GM04503 (cell line): ENCODE measurements at places on chromosomes 3 and 15.

DNA sequence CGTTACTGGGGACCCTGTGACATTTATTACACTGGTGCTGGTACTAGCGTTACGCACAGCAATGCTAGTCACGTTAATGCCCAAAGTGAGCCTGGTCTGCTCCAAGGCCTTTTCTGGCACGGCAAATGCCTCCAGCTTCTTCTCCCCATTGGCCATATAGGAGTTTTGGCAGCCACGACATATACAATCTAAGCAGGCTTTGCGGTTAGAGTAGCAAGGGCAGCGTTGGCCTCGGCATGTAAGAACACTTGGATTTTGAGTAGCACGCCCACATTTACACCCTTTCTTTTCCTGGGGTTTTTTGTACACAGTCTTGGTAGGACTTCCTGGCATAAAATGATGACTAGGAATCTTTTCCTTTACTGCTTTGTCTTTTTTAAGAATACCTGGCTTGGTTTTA, 44.9 kb downstream of the MSL2 start:
- DNase-seq = no peak

DNA sequence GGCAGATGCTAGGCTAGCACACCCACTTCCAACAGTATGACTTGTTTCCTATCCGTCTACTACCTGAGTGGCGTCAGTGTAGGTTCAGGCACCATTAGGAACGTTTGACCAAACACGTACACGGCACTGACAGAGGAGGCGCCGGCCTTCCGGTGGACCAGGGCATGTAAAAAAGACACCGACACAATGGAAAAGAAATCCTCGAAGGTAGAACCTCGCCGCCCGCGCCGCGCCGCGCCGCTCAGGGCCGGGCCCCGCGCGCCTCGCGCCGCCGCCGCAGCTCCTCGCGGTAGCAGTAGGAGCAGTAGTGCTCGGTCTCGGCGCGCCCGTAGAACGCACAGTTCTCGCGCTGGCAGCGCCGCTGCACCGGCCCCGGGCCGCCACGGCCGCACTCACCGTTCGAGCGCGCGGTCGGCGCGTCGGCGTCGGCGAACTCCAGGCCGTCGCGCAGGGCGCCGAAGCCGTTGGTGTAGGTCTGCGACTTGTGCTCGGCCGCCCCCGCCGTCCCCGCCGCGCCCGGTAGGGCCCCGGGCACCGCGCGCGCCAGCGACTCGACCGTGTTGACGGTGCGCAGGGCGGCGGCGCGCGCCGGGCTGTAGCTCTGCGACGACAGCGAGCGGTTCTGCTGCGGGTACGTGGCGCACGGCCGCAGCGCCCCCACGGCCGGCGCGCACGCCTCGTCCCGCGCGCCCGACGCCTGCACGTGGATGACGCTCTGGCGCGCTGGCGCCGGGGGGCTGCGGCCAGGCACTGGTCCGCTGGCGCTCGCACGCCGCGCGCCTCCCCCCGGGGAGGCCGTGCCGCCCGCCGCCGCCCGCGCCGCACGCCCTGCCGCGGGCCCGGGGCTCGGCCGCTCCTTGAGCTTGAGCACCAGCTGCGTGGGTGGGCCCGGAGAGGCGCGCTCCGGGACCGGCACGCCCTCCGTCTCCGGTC, 156.7 kb downstream of the KLF13 start:
- no peak for DNase-seq

- no peak for DNase-seq
Measured at GRCh38 chr15:88615303-88616107, 5.6 kb upstream of the AEN start.

GRCh38 chr3:60199306-60199705, 1051.9 kb downstream of the FHIT start:
- DNase-seq = no peak

DNA sequence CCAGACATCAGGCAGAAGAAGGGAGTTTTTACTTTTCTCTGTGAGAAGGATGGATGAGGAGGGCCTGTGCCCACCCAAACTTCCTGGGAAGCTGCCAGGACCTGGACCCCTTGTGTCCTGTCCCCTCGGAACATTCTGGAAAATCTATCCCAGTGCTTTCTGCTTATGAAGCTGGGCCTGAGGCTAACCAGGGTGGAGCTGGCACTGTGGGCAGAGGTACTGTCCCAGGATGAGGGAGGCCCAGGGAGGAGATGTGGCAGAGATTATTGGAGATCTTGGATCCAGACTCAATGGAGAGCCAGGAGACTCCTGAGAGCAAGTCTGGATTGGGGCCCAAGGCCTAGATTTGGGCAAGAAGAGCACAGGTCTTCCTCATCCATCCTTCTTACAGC, 44.4 kb downstream of the SPSB4 start:
- no peak for DNase-seq

DNA sequence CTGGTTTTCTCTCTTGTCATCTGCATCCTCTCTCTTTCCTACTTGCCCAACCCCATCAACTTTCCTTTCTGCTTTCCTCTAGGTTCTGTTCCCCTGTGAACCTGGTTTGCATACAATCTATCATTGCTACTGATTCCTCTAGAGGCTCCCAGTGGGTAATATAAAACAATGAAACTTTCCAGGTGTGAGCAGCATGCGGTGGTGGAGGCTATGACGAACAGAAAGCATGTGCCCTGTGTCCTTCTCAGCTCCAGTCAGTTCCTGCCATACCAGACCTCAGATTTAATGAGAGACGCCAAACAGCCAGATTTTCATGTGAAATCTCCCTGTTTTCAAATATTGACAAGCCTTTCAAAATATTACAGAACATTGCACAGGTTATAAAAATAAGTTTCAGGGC, 3.5 kb upstream of the ACAP2 start:
- no peak for DNase-seq

DNA sequence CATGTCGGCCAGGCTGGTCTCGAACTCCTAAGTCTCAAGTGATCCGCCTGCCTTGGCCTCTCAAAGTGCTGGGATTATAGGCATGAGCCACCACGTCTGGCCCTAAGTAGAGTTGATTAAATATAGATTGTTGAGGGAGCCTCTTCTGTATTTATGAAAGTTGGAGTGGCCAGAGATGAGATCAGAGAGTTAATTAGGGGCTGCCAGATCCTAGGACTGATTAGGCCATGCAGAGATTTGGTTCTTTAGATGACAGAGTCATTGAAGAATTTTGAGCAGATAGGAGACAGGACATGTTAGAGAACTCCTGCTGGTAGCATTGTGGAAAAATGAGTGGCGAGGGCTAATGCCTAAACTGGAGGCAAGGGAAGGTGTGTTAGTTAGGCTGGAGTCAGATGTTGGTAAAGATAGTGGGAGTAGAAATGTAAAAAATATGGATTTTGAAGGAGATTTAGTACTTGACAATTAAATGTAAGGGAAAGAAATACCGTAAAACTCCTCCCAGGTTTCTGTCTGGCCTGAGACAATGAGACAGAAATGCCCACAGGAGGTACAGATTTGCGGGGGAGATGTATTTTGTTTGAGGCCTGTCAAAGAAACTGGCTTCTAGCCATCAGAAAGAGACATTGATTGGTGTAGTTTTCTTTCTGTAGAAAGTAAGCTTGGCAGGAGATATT, 23.4 kb downstream of the SACM1L start:
- DNase-seq = no peak

DNA sequence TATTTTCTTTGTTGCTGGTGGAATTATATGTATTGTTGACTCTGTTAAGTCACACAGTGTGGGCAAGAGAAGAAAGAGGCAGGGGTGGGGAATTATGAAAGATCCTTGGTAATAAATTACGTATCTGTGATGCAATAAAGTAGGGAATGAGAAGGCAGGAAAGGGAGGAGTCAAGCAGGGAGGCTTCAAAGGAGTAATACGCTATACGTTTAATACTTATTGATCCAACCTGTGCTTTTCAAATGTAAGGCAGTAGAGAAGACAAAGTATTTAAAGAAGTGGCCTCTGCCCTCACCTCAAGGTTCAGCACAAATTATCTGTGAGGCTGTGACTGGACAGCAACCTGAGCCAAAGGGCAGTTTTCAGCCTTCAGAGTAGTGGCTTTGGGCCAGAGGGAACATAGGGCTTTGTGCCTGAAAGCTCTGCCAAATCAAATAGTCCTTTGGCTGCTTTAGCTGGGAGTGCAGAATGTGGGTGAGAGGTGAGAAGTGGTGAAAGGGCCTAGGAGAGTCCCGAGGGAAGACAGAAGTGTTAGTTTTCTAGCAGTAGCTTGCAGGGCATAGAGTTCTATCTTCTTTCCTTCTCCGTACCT, 1.2 kb upstream of the PLIN1 start:
- peak; percentile 85 for DNase-seq

GRCh38 chr15:27842526-27842925, 256.6 kb downstream of the OCA2 start:
- DNase-seq = no peak

- DNase-seq = no peak
Measured at GRCh38 chr3:127221037-127221436, 28.1 kb downstream of the PRR23E start.

GRCh38 chr15:73237910-73238309, 130.8 kb downstream of the HCN4 start:
- no peak for DNase-seq

DNA sequence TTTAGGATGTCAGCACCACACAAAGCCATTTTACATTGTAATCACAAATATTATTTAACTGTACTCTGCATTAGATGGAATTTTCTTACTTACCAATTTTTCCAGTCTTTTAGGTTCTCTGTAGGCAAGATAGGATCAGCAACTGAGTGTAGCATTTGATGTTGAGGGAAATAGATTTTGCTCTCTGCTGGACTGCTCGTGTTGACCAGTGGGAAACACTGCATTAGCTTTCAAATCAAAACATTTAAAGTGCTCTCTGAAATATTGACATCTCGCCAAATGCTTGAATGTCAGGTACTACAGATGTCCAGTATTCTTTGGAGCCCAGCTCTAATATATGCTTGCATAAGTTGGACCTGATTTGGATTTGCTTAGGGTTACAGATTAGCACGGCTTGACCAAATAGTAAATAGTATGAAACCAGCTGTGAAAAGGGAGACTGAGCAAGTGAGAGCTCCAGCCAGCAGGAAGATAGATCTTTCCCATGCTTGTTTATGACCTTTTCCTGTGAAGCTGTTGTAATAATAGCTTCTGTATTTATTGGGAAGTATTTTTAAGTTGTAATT, 29.5 kb downstream of the P2RY14 start:
- no peak for DNase-seq

- DNase-seq = peak; percentile 8
Measured at GRCh38 chr3:98655666-98656065, 62.3 kb upstream of the CPOX start.

DNA sequence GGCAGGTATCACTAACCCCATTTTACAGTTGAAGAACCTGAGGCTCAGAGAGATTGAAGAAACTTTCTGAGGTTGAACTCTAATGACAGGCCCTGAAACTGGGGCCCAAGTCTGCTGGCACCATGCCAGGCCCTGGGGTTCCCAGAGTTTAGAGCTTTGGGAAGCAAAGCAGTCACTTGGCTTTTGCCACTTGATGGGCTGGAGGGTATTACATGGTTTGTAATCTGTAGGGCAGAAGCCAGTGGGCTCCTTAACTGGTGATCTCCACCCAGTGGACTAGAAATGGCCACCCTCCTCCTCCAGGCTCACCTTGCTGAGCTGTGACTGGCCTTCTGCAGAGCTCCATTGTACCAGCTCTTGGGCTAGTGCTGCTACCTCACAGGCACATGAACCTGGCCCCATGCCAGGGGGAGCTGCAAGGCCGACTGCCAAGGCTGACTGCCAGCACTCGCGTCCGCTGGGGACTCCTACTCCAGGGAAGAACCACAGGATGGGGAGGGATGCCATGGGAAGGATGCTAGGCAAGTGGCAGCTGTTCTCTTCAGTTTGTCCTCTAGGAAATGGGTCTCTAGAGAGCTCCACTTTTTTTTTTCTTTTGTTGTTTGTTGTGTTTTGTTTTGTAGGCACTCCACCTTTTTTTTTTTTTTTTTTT, 104.8 kb downstream of the ETFA start:
- no peak for DNase-seq

GRCh38 chr3:193314161-193314560, 64.4 kb downstream of the ATP13A5 start:
- no peak for DNase-seq

DNA sequence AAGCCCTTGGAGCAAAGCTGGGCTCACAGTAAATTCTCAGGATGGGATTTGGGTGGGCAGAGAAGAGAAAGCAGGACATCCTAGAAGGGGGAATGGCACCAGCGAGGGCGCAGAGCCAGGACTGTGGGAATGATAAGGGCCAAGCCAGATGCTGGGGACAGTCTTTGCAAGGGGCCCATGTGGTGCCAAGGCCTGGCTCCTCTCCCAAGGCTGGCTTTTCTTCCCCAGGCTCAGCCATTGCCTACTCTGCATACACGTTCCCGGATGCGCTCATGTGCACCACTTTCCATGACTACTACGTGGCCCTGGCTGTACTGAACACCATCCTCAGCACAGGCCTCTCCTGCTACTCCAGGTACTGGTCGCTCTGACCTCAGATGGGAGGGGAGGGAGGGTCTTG, 24.7 kb upstream of the KIF23 start:
- no peak for DNase-seq

- DNase-seq = no peak
Measured at GRCh38 chr3:139117136-139117675, 72.5 kb upstream of the PRR23C start.

GRCh38 chr3:26687466-26687865, 64.9 kb downstream of the LRRC3B start:
- DNase-seq = no peak

DNA sequence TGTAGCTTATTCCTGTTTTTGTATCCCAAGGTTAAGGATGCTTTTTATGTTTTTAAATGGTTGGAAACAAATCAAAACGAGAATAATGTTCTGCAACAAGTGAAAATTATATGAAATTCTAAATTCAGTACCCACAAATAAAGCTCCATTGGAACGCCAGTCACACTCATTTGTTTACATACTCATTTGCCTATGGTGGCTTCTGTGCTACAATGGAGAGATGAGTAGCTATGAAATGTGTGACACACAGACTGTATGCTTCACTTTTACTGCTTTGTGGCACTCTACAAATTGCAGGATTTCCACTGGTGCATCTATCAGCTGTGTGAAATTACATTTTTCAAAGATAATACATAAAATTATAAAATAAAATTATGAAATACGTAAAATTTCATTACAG, 112.2 kb upstream of the TSPAN3 start:
- DNase-seq = no peak

GRCh38 chr3:129305592-129306091, 27.0 kb downstream of the HMCES start:
- DNase-seq = no peak

- no peak for DNase-seq
Measured at GRCh38 chr15:91867581-91868026, 14.1 kb downstream of the SLCO3A1 start.
